EH (cell line): ENCODE measurements at places on chromosomes 2 and 18.

GRCh38 chr2:233385489-233386044 lies 31.3 kb downstream of the DGKD start:
- DNase-seq: no peak

GRCh38 chr2:232073026-232073425 lies 111.5 kb downstream of the DIS3L2 start:
- no peak for DNase-seq

- peak; percentile 74 for DNase-seq
Observed at GRCh38 chr2:222708274-222708710, 36.8 kb downstream of the MOGAT1 start.

GRCh38 chr2:2720351-2720750 lies 389.3 kb upstream of the MYT1L start:
- no peak for DNase-seq

GRCh38 chr2:217742276-217742675 lies 260.5 kb downstream of the TNS1 start:
- no peak for DNase-seq

- DNase-seq: peak; percentile 69
Observed at GRCh38 chr18:58669731-58670378, 1.4 kb upstream of the MALT1 start.

- DNase-seq: no peak
Observed at GRCh38 chr18:3150274-3150673, 69.5 kb downstream of the MYOM1 start.

GRCh38 chr18:46332286-46332801 lies 228.2 kb downstream of the HAUS1 start:
- no peak for DNase-seq

DNA sequence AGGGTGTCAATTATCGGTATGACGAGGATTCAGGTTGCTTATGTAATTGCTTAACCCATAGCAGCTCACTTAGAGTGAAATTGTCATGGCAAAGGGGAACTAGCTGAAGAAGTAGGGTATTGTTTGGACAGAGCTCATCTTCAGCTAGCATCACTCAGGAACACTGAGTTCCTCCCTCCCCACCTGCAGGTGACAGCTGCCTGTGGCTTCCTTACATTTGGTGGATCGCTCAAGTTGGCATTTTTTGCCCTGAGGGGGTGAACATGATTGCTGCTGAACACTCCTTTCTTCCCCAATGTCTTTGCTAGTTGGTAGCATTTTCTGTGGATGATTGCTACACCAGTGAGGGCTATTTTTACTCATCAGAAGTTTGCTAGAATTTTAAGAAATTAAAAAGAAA lies 86.7 kb upstream of the THUMPD2 start:
- DNase-seq: no peak

DNA sequence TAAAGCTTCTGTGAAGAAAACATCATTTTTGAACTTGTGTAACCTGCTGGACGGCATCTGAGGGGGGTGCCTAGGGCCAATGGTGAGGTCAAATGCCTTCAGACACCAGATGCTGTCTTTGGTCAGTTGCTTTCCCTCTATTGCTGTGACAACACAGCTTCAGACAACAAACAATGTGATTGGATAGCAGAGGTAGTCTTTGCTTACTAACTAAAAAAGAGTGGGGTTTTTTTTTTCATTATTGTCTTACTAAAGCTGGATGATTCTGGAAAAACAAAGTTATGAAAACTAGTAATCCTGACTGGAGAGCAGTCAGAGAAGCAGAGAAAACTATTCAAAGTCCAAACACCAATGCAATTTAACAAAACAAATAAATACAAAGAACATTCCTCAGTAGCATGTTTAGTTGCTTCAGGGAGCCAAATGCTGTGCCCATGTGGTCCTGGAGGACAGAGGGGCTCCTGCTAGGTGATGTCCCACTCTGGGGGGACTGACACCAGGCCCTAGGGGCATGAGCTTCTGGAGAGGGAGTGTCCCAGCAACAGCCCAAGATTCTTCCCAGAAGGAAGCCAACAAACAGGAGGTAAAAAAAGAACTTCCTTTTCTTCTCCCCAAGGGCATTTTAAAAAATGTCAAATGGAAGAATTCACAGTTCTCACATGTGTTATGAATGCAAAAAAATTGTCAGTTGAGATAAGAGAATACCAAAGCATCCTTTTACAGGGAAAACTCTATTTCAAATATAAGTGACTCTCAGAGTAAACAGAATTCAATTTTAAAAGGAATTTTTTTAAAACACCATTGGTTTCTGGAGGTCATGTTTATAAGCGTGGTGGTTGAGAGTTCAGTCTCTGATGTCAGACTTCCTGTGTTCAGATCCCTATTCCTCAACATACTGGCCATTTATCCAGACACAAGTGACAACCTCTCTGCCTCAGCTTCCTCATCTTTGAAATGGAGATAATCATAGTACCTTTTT lies 181.1 kb upstream of the PGAP1 start:
- peak; percentile 80 for DNase-seq

DNA sequence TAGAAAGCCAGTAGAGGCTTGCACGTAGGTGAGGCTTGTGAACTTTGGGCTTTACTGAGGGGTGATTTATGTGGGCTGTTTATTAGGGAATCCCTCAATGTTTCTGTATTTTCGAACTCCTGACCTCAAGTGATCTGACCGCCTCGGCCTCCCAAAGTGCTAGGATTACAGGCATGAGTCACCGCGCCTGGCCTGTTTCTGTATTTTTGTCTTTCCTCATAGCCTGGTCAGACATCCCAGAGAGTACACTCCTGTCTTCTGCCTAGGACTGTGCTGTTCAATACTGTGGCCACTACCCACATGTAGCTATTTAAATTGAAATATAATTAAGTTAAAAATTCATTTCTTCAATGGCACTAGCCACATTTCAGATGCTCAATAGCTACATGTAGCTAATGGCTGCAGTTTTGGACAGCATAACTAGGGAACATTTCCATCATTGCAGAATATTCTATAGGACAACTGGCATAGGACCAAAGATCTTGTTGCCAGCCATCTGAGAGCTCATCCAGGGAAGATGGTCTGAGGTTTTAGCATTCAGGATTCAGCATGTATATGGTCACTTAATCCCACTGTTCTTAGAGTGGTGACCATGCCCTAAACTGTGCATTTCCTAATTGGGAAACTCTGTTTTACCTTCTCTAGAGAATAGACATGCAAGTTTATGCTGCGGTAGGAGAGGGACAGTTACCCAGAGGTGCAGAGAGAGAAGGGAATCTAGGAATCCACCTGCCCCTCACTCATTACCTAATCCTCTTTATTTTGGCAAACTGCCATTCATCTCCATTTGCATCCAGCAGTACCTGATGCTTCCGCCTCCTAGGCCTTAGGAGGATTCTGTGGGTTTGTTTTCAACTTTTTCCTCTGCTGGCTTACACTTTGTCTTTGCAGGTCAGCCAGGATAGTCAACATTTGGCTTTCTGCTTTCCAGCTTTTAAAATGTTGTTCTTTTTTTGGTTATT lies 64.4 kb downstream of the LCLAT1 start:
- peak; percentile 76 for DNase-seq

DNA sequence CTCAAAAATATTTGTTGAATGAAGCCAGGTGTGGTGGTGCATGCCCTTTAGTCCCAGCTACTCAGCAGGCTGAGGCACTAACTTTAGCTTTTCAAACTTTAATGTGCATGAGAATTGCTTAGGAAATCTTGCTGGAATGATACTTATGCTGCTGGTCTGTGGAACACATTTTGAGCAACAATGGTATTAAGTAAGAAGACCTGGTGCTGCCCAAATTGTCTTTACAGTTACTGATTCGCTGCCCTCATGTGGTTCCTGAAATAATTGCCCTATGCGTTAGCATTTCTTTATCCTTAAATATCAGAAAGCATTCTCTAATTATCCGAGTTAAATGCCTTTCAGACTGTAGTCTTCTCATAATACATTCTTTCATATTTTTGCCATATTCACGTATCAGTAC lies 76.0 kb upstream of the SESTD1 start:
- DNase-seq: peak; percentile 18

- DNase-seq: no peak
Observed at GRCh38 chr18:70659036-70659925, 370.4 kb downstream of the SOCS6 start.

- no peak for DNase-seq
Observed at GRCh38 chr2:38386377-38386776, 9.3 kb upstream of the ATL2 start.

DNA sequence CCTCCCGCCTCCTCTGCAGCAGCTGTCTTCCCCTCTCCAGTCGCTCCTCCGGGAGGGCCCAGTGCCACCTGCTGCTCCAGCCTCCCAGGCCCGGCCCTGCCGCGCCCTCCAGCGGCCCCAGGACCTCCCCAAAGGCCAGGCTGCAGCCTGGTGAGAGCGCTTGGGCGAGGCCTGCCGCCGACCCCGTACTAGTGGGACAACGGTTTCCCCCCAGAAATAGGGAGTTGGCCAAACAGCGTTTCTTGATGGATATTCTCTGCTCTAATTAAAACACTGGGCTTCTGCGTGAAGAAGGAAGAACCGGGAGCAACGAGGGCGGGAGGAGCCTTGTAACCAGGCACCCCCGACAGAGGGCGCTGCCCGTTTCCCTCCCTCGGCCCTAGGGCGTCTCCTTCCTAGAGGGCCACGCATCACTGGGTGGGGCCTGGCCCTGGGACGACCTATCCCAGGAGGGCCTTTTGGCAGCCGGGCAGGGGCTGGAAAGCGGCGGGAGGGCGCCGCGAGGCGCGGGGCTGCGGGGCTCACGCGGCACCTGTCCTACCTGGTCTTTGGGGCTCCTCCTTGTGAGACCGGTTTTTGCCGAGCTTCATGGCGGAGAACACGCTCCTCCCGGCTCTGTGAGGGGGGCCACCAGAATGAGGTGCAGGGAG lies 25.4 kb upstream of the OTOF start:
- peak; percentile 66 for DNase-seq

- no peak for DNase-seq
Observed at GRCh38 chr2:44197816-44198215, 29.1 kb downstream of the PPM1B start.

DNA sequence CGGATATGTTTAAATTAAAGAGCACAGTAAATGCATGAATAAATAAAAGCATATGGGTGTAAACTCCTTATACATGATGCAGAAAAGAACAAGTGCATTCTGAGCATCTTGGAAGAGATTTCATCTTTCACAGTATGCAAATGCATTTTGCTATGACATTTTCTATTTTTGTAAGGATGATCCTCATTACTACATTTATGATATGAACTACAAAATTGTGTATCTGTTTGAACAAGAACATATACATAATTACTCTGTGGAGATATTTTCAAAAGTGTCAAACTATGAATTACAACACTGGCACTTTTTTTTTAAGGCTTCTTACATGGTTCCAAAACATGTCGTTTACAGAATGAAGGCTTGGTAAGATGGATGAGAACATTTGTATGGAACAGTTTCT lies 184.1 kb upstream of the TMEM200C start:
- DNase-seq: no peak

DNA sequence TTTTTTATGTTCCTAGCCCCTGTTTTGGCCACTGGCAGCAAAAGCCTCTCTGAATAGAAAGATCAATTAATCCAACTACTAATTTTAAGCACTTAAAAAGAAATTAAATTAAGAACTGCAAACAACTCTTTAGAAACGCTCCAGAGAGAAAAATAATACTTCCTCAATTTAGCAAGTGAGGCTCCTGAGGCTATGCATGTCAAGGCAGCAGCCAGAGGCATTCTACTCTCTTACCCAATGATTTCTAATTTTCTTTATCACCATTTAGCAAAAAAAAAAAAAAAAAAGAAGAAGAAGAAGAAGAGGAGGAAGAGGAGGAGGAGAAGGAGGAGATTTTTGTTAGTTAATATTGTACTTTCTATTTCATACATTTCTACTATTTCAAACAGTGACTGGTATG lies 68.5 kb downstream of the TMEM237 start:
- no peak for DNase-seq

DNA sequence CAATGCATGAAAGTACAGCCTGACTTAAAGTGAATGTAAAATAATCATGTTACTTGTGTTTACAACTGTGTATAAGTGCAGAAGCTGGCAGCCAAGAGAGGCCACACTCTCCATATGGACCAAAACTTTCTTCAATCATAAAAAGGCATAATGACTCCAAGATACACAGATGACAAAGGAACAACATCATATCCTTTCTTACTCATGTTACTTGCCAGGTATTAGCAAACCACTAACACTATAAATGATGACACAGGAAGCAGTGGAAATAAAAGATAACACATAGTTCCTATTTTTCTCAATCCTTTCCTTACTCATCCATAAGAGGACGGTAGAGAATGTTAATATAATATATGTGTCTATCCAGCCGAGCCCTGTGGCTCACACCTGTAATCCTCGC lies 400.0 kb upstream of the CDH2 start:
- DNase-seq: no peak

DNA sequence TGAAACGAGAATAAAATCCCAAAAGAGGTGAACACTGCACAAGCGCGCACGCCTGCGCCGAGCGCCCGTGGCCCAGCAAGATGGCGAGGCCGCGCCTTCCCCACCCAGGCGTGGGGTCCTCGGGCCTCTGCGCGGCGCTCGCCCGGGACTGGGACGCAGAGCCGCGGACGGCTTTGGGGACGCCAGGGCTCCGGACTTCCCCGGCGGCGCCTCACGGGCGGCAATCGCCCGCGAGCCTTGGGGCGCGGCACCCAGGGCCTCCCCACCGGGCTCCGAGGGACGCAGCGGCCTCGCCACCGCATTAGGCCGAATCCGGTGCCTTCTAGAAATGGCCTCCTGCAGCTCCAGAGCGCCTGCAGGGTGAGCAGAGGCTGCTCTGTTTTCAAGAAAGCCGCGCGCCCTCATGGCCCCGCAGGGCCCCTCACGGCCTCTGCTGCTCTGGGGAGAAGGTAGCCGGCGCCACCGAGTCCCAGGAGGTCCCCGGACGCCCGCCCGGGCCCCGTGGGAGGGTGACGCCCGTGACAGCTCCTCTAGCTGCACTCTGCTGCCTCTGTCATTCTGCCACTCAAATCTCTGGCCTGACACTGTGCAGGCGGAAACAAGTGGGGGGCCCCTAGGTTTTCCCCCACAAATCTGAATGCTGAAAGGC lies 35.9 kb upstream of the POMC start:
- DNase-seq: no peak

GRCh38 chr2:69060938-69061501 lies 48.0 kb downstream of the ANTXR1 start:
- DNase-seq: no peak

- no peak for DNase-seq
Observed at GRCh38 chr18:8910843-8911242, 191.7 kb upstream of the NDUFV2 start.

DNA sequence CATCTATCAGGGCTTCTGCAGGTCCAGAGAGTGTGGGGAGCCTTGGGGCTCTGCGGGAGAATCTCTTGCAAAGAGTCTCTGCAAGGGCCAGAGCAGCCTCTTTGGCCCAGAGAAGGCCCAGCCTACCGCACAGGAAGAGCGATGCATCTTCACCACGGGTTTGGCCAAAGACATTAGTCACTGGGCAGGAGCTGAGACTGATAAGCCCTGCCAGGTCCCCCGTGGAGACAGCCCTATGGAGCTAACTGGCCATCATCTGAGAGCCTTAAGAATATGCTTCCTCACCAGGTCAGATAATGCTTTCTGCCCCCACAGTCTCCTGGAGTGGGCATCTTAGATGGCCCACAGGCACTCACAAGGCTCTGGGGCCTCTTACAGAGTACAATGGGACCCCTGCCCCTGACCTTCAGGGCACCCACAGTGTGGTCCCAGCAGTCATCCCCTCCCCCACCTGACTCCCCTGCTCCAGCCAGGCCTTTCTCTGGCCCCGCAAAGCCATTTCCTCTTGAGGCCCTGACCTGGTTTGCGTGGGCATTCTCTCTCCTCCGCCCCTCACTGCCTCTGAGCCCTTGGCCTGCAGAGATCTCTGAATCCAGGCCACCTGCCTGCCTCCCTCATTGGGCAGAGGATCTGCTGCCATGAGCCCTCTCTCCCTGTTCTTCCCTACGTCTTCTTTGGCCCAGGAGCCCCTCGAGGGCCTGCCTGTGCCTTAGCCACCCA lies 31.9 kb upstream of the MAPRE3 start:
- DNase-seq: peak; percentile 26
